ENCODE measurements at places on chromosomes 13 and 19.

DNA sequence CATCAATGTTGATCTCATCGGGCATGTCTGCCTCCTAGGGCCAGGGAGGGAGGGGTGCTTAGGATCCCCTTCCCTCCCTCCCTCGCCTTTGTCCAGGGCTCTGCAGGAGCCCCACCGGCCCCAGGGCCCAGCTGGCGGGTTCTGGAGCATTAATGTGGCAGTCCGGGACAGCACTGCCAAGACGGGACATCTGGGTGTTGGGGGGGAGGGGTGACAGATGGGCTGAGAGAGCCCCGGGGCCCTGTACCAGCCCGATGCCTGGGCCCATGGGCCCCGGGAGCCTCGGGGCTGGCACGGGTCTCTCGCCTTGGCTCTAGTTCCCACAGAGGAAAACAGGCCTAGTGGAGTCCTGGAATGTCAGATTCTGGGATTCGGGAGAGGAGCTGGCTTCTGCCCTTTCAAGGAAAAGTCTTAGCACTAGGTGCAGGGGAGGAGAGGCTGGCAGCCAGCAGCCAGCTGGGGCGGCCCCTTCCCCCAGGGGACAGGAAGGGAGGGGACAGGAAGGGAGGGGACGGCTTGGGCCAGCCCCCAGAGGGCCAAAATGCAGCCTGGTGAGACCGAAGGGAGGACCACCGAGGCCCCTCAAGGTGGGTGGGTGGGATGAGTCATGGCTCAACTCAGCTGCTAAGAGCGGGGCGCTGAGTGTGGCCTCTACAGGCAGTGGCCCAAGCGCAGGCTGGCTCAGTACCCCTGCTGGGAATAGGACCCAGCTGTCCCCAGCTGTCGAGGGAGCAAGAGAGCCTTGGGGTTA, 3.1 kb downstream of the PPP1R14A start:
- no peak for DNase-seq

DNA sequence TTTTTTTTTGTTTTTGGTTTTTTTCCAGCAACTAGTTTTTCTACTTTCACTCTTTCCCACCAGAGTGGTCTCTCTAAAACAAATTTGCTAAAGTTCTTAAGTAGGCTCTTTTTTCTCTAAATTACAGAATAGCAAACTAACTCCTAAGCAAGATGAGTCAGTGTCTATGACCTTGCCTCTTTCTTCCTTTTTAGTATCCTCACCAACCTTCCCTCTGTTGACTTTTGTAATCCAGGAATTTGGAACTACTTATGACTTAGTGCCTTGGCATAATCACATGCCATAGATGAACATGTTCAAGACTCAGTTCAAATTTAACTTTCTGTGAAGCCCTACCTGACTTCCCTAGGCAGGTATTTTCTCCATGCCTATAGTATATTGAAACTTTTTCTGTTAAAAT, 32.3 kb upstream of the AKAP11 start:
- no peak for DNase-seq

DNA sequence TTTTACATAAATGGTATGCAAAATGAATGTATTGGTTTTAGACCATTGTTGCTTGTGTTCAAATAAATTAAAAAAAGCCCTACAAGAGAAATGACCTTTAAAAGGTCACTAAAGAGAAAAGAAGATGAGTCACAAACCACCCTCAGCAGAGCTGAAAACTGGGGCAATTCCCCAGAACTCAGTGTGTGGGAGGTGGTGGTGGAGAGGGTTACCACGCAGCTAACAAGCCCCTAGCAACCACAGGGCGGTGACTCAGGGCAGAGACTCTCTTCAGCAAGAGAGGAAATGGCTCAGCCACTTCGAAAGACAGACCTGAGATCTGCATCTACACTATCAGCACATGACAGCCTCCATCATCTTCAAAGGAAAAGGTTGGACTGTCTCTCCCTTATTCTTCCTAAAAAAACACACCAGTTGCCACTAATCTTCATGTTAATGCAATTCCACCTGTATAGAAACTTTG, 29.4 kb upstream of the NDFIP2 start:
- DNase-seq = peak; percentile 77

- DNase-seq = peak; percentile 75
These were observed 2.1 kb downstream of the PNMA8C start for GRCh38 chr19:46426506-46427162.

- peak; percentile 63 for DNase-seq
These were observed 1.2 kb upstream of the KATNAL1 start for GRCh38 chr13:30308548-30308947.

All from fibroblast of the aortic adventitia (primary cell).